Stimulated activated CD4-positive, alpha-beta T cell treated with anti-CD3 and anti-CD28 coated beads, Interleukin-2, amount 100 ng/mL, for 24 hours (primary cell): ENCODE measurements at places on chromosomes 16 and 17.

DNA sequence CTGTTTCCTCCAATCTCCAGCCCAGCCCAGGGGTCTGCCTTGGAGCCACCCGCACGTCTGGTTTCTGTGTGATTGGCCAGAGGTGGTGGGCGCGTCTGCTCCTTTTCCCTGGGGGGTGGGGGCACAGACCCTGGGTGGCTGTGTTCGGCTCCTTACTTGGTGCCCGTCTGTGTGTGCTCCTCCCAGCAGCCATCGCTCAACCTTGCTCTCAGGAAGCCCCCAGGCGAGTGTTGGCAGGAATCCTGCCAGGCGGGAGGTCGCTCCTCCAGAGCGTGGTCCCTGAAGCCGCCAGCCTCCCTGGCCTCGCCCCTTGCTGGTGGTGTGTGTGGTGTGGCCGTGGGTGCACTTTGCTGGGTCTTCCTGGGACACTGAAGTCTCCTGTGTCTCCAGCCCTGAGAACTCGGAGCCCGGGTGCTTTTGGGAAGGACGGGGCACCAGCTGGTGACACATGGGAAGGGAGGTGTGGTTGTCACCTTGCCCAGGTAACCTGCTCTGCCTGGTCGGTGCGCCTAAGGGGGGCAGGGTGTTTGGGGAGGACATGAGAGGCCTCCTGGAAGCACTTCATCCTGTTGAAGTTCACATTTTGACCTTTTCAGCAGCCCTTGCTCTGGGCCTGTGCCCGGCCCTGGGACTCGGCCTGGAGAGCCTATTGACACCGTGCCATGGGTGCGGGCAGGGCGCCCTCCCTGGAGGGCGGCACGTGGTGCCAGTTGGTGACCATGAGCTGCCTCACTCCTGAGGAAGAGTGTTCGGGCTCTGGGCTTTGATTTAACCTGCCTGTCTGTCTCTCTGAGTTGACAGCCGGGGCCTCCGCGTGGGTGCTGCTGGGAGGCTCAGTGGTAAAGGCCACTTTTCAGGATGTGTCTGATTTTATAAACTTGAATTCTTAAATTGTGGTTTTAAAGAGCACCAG, 49.0 kb upstream of the ZNF750 start:
- DNase-seq, result no peak

DNA sequence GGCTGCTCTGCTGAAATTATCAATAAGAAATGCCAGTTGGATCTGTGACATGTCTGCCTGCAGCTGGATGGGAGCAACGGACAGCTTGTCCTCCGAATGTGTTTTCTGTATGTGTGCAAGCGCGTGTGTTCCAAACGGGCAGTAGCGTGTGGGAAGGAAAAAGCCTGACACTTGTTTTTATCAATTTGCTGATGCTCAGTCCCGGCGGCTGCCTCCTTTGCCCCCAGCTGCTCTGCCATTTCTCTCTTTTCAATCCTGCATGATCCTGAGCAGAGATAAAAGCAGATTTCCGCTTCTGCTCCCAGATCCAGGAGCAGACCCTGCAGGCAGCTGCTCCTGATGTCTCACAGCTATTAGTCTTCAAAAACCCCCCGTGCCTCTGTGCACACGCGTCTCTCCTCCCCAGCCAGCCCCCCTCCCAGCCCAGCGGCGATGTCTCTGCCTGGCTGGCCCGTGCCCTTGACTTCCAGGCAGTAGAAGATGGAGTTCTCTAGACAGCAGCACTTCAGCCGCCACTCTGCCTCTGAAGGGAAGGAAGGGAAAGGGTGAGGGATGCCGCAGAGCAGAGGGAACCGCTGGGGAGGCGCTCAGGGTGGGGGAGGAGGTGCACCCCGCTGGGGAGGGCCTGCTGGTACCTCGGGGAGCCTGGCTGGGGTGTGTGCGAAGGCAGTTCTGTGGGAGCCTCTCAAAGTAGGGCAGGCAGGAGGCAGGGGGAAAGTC, 4.1 kb downstream of the PRCD start:
- DNase-seq, result no peak

GRCh38 chr17:77814091-77814772, 144.3 kb upstream of the TNRC6C start:
- DNase-seq, result no peak

DNA sequence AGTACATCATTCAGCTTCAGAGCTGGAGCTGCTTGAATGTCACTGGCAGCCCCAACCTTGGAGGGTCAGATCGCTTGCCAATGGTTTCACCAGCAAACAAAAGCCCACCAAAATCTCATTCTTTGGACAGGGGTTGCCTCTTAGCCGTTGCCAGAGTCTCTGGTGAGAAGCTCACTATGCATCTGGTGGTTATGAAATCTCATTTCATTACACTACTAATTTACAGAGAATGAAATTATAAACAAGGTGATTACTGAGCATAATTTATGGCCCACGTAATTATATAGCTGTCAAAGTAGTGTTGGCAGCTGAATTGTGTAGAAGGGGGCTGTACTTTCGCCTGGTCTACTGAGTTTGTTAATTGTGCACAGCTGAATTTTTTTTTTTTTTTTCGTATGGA, 688.9 kb upstream of the KIF2B start:
- DNase-seq, result no peak

- DNase-seq, result no peak
Observed at GRCh38 chr16:11229906-11230305, 26.1 kb downstream of the SOCS1 start.

DNA sequence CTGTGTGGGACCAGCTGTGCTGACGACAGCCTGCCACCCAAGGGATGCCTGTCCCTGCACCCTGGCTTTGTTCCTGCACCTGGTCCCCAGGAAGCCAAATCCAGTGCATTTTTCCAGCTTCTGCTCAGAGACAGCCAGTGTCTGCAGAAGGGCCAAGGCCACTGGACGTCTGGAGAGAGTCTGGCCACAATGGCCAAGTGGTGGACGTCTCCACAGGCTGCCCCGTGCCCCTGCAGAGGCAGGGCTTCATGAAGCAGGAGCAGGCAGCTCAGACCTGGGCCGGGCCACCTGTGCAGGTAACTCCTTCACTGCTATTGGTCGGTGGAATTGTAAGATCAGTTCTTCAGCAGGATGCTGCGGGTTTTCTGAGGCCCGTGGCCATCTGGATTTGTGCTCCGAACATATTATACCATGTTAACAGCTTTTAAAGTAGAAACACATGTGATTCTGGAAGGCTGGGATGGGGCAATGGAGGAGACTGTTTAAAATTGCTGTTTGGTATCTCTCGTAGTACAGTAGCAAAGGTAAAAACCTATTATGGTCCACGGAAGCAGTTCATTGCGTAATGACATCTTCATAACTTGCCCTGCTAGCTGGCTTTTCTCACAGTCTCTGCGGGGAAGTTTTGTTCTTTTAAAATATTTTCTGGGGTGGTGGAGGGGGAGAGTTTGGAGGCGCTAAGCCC, 185.3 kb downstream of the CCDC182 start:
- DNase-seq, result no peak

DNA sequence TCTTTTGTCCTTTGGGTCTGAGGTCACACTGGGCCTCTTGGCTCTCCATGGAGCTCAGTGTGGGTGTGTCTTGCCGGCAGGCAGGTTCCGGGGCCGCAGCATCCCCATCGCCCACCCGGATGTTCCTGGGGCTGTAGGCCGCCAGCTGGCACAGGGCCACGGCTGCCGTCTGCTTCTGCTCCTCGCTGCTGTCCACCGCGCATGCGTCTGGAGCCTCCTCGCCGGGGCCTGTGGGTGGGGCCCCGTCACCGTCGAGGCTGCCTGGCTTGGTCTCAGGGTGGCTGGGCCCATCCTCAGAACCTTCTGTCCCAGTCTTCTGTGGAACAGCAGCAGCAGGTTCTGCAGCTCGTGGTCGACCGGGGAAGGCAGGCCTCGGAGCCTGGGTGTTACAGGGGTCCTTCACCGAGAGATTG, 9.6 kb downstream of the ZNF750 start:
- DNase-seq, result no peak
